ENCODE measurements at places on chromosomes 13 and 19.

DNA sequence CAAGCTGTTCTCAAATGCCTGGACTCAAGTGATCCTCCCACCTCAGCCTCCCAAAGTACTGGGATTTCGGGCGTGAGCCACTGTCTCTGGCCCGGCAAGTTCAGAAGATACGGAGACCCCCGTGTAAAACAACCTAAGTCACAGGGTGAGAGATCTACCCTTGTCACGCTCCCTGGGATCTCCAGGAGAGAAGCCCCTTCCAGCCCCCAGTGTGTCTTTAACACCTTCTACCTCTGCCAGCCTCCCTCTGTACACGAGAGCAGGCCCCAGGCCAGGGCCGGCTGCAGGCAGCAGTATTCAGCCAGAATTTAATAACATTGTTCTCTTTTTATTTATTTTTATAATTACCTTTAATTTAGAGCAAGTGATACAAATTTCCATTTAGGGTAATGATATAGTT lies 49.4 kb downstream of the ZNF536 start:
- DNase-seq: no peak

DNA sequence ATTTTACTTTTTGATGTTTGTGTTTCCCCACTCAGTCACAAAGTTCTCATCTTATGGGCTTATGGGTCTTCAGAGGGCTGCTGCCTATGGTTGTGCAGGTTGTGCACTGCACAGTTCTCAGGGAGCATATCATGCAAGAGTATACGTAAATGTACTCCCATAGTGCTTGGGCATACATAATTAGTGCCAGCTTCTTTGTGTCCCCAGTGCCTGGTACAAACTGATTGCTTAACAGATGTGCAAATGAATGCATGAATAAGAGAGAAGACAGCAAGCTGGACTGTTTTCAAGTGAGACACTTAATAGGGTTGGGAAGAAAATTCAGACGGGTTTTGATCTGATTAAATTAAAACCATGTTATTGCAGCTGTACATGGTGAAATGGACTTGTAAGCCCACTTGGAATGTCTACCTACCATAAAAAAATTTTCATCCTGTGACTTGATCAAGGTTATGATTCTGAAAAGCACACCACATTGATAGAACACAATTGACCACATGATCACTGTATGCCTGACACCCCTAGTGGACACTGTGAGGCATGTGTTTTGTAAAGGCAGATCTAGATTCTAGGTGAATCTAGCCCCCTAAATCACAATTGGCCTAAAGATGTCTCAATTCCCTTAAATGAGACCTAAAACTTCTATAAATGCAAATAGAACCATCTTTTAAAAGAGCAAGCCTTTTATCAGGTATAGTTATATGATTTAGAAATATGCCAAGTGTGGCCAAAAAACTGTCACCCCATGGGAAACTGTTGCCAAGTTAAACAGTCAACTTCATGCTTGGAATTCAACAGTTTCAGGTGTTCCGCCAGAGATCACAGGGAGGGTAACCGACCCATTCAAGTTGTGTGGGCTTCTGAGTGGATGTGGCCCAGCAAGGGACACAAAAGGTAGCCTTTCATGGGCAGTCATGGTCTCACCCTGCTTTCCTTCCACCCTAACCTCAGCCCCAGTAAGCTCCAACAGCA lies 27.9 kb downstream of the FAM124A start:
- DNase-seq: no peak

- no peak for DNase-seq
These were observed 618.4 kb upstream of the SLITRK5 start for GRCh38 chr13:87052731-87053130.

GRCh38 chr13:30551189-30551588 lies 66.5 kb upstream of the USPL1 start:
- DNase-seq: peak; percentile 30

DNA sequence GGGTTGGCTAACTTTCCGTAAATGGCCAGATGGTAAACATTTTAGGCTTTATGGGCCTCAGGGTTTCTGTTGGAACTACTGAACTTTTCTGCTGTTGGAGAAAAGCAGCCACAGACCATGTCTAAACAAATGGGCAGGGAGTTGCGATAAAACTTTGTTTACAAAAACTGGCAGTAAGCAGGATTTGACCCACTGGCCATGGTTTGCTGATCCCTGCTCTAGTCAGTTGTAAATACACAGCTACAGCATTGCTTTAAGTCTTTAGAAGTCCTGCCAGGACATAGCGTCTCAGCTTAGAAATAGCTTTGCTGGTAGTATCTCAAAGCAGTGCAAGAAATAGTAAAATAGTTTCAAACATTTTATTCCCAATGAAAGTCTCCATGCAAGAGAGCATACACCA lies 88.4 kb downstream of the NALCN start:
- DNase-seq: no peak

DNA sequence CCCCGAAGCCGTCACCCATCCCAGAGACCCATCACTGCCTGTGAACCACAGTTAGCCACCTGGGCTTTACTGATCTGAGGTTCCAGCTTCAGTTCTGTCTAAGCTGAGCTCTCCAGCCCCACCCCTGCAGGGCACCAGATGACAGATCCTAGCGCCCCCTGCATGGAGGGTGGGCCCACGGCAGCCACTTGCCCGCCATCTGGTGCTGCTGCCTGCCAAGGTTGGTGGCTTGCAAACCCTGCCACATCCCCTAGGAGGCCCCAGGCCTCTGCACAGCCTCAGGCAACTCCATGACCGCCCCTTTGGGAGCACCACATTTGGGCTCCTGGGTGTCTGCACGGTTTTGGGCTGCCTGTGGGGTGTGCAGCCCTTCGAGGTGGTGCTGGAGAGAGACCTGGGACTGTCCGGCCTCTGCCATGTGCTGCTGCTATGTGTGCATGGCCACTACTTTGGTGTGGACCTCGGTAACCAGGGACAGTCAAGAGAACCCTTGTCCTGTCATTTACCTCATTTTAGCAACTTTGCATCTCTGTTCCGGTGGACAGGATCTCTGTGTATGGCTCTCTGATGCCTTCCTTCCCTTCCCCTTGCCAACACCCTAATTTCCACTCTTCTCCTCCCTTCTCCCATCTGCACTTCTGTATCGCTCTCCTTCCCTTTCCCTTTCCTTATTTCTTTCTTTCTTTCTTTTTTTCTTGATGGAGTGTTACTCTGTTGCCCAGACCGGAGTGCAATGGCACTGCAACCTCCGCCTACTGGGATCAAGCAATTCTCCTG lies 17.4 kb upstream of the SDHAF1 start:
- peak; percentile 28 for DNase-seq

- DNase-seq: no peak
These were observed 40.6 kb downstream of the PHF11 start for GRCh38 chr13:49536144-49536873.

- DNase-seq: no peak
These were observed 623 bp upstream of the C5AR1 start for GRCh38 chr19:47309038-47309437.

DNA sequence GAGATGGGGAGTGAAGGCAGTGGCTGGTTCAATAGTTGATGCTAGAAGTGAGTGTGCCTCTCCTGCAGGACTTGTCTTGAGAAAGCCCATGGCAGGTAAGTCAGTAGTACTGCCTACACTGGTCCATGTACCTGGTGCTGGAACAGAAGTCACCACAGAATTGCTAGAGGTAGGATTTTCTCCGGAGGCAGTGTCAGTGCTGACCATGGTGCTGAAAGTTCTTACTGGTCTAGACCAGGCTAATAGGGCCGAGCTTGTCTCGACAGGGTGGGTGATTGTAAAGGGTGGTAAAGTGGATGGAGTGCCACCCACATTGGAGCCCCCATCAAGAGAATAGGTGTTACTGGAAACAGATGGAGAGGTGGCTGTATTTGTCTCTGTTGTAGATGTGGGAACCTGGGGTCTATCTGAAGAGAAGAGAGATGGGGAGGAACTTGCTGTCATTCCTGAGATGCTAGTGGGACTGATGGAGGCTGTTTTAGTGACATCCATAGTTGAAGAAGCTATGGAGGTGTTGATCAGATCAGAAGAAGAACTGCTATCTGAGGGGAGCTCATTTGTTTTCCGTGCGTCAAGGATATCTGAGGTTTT lies 36.6 kb downstream of the MUC16 start:
- peak; percentile 13 for DNase-seq

GRCh38 chr13:60000081-60000480 lies 163.6 kb downstream of the DIAPH3 start:
- DNase-seq: no peak

GRCh38 chr13:76799696-76800095 lies 86.5 kb downstream of the KCTD12 start:
- DNase-seq: no peak

DNA sequence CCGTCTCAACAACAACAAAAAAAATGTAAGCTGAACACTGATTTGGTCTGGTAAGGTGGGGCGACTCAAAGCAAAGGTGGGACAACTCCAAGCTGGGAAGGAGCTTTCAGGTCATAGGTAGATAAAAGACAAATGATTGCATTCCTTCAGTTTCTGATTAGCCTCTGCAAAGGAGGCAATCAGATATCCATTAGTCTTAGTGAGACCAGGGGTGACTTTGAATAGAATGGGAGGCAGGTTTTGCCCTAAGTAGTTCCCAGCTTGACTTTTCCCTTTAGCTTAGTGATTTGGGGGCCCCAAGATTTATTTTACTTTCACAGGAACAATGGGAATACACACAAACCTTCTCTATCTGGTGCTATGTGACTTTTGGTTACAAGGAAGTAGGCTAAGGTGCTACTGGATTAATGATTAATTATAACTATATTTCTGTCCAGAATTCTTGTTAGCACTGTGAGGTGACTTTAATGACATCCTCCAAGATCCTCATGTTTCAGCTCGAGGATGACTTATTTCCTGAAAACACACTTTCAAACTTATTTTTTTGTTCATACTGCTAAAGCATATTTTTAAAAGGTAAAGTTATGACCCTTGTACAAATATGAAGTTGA lies 10.6 kb upstream of the MTRF1 start:
- DNase-seq: no peak

- DNase-seq: peak; percentile 16
These were observed 4.7 kb downstream of the F7 start for GRCh38 chr13:113110048-113110851.

- no peak for DNase-seq
These were observed 9.2 kb downstream of the LGALS4 start for GRCh38 chr19:38803543-38803942.

DNA sequence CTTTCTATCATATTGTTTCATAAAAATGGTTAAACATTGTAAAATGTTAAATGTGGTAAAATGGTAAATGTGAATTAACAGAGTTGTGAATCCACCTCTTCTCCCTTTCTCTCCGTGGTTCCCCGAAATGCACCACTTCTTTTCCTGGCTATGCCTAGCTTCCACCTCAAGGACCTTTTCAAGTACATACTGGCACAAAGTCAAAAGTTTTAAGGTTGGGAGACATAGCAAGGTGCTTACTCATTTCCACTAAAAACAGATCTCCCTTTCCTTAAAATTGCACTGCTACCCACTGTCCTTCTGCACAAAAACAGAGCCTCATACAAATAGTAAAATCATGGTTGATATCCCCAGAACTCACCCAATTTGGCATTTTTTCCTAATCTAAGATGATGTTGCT lies 558.2 kb downstream of the SLITRK6 start:
- no peak for DNase-seq

GRCh38 chr19:3607303-3608078 lies 816 bp upstream of the TBXA2R start:
- DNase-seq: no peak

DNA sequence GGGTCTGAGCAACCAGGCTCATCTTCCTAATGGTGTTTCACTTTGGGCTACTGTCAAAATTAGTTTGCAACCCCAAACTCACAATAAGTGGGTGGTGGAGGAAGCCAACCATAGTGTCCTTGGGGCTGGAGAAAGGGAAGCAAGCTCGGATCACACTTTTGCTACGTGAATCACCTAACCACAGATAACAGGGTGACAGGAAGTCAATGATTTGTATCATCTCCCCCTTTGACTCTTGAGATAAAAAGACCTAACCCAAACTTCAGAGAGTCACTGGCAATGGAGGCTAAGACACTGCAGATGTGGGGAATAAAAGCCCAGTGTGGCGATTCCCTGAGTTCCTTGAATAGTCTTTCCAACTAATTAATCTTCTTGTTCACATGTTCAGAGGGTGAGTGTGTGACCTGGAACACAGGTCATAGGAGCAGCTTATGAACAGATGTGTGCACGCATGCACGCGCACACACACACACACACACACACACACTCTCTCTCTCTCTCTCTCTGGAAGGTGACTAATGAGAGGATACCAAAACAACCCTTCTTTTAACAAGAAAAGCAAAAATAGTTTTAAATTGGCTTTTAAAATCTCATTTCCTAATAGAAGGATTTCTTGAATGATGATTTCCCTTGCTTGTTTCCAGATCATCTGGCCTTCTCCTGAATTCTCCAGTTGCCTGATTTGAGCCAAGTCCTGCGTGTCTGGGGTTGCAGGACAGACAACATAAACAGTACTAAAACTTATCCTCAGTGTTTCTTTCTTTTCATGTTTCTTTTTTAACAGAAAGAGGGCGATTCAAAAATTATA lies 21.2 kb upstream of the DOCK9 start:
- DNase-seq: peak; percentile 66

GRCh38 chr19:49502866-49503581 lies 6.8 kb downstream of the RPS11 start:
- peak; percentile 63 for DNase-seq

- DNase-seq: no peak
These were observed 6.0 kb downstream of the RDH8 start for GRCh38 chr19:10019246-10019645.

DNA sequence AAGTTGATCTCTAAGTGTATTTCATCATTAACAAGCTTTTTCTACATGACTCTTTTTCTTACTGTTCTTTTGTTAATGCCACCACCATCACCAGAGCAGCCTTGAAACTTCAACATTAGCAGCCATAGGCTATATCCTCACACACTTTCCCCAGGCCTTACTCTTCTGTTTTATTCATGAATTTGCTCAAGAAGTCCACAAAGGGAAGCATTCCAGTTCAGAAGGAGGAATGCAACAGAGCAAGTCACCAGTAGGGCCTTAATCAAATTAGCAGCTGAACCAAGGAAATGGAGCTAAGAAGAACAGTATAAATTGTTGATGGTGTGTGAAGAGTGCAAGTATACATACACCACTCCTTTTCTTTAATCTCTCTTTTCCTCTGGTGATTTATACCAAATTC lies 223.1 kb downstream of the NBEA start:
- DNase-seq: no peak
